HFFc6 (cell line): ENCODE measurements at places on chromosomes 2 and 18. TPM values are rescaled to one million over a fixed set of nuclear protein-coding genes. Genes with fewer than 3 reads are reported as not detected.

- no peak overlapping the region for H3K4me3 ChIP-seq
- no peak overlapping the region for H3K27ac ChIP-seq
- H3K36me3 ChIP-seq = no peaks in the 10 kb centered on the region; the same call in 1 of the 2 replicates
Measured at GRCh38 chr2:162731917-162732804, 106.4 kb downstream of the KCNH7 start.

GRCh38 chr2:39732482-39732881 lies 46.6 kb downstream of the THUMPD2 start:
- peaks cover 47% of the 10 kb centered on the region for H3K36me3 ChIP-seq
- no peak overlapping the region for H3K4me3 ChIP-seq
- H3K27ac ChIP-seq = no peak overlapping the region
- DNase-seq = no peak

DNA sequence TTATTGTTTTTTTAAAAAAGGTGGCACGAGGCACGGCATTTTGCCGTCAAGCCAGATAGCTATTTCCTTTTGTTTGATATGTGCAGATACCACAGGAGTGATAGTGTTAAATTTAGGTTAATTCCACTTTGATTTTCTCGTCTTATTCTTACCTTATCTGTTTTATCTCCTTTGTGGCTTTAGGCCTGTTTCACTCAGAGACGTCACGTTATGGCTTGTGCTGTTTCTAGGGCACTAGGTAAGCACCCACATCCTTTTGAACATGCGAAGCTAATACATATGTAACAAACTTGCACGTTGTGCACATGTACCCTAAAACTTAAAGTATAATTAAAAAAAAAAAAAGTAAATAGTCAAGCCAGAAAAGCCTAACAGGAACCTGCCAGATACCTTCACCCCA lies 57.8 kb downstream of the C18orf63 start:
- H3K4me3 ChIP-seq = no peak overlapping the region
- H3K36me3 ChIP-seq = no peaks in the 10 kb centered on the region
- H3K27me3 ChIP-seq = peaks cover 21% of the 10 kb centered on the region
- no peaks in the 10 kb centered on the region for H3K4me1 ChIP-seq

- H3K27me3 ChIP-seq = peaks cover 43% of the 10 kb centered on the region
- DNase-seq = no peak
- no peak overlapping the region for H3K4me3 ChIP-seq
- H3K36me3 ChIP-seq = no peaks in the 10 kb centered on the region
- peaks cover 7% of the 10 kb centered on the region for H3K4me1 ChIP-seq
- no peak overlapping the region for H3K27ac ChIP-seq
Measured at GRCh38 chr2:96882230-96882629, 12.3 kb upstream of the SEMA4C start.

The VSNL1 gene
- total RNA-seq = not detected in 3 replicates

The RPL31 gene
- total RNA-seq = 1,130 and 1,364 TPM in 2 replicates

DNA sequence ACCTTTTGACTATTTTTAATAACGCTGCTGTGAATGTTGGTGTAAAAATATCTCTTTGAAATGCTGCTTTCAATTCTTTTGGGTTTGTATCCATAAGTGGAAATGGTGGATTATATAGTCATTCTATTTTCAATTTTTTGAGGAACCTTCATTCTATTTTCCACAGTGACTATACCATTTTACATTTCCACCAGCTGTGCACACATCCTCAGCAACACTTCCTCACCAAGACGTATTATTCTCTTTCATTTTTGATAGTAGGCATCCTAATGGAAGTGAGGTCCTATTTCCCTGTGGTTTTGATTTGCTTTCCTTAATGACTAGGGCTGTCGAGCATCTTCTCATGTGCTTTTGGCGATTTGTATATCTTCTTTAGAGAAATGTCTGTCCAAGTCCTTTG lies 14.8 kb downstream of the CASP10 start:
- H3K36me3 ChIP-seq = 0 out of 2 replicates have a peak, but pooled peaks cover 8% of the 10 kb centered on the region
- H3K27ac ChIP-seq = no peak overlapping the region
- H3K27me3 ChIP-seq = no peaks in the 10 kb centered on the region; the same call in 1 of the 2 replicates
- H3K4me3 ChIP-seq = no peak overlapping the region
- no peak for DNase-seq

DNA sequence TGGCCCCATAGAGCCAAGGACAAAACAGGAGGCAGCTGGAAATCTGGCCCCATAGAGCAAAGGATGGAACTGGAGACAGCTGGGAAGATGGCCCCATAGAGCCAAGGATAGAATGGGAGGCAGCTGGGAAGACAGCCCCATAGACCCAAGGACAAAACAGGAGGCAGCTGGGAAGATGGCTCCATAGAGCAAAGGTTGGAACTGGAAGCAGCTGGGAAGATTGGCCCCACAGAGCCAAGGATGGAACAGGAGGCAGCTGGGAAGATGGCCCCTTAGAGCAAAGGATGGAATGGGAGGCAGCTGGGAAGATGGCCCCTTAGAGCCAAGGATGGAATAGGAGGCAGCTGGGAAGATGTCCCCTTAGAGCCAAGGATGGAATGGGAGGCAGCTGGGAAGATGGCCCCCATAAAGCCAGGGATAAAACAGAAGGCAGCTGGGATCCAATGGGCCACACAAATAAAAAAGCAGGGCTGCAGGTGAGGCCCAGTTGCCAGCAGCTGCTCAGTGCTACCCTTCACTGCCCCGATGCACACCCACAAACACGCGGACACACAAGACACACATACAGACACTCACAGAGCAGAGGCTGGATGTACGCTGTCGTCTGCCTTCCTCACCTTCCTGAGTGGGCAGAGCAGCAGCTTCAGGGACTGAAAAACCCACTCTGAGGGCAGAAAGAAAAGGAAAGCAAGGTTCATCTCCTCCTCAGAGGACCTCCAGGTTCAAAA lies 505.4 kb upstream of the MYT1L start:
- peaks cover 12% of the 10 kb centered on the region; the same call in 1 of the 2 replicates for H3K36me3 ChIP-seq
- no peaks in the 10 kb centered on the region for H3K4me1 ChIP-seq
- H3K27ac ChIP-seq = no peak overlapping the region
- H3K4me3 ChIP-seq = no peak overlapping the region

The NCKAP5 gene
- 0.10 and 3.8 TPM in 2 replicates for total RNA-seq

The ACTG2 gene
- 0.17 to 2.0 TPM (median 0.80 TPM) in 3 replicates for total RNA-seq

The TPO gene
- total RNA-seq = not detected in 3 replicates

The DNAH7 gene
- total RNA-seq = 0.13 to 0.18 TPM (median 0.18 TPM) in 3 replicates

The ABCG5 gene
- total RNA-seq = not detected in 3 replicates

- H3K36me3 ChIP-seq = no peaks in the 10 kb centered on the region
- peaks cover 40% of the 10 kb centered on the region for H3K27me3 ChIP-seq
- peaks cover 12% of the 10 kb centered on the region for H3K4me1 ChIP-seq
- H3K27ac ChIP-seq = no peak overlapping the region
- H3K4me3 ChIP-seq = no peak overlapping the region
Measured at GRCh38 chr2:70959851-70960832, 18.3 kb upstream of the ANKRD53 start.

The CENPA gene
- total RNA-seq = 6.9 to 16.4 TPM (median 13.9 TPM) in 3 replicates

DNA sequence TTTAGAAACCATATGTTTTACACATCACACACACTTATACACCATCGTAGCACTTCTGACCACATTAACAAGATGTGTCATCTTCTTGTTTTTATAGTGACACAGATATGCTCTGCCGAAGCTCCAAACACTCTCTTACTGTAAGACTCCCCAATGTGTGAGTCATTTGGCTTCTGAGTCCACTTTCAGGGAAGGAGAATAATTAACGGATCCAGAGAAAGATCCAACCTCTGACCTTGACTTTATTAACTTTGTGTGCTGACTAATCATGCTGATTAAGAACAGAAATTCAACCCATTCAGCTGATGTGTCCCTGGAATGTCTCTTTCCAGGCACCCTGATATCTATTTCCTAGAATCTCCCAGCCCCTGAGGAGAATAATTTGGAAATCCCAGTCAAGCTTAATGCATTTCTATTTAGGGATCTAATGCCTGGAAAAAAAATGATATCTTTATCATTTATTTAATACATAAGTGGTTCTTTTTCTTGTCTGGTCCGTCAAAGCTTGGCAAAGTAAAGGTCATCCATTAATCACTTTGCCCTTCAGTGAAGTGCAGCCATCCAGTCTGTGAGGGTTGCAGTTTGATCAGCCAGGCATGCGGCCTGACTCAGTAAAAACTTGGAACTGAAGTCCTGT lies 615.8 kb upstream of the SYT4 start:
- H3K27ac ChIP-seq = no peak overlapping the region
- peaks cover 2% of the 10 kb centered on the region; the same call in 1 of the 2 replicates for H3K27me3 ChIP-seq
- H3K36me3 ChIP-seq = no peaks in the 10 kb centered on the region
- H3K4me3 ChIP-seq = no peak overlapping the region
- peaks cover 7% of the 10 kb centered on the region; the same call in 1 of the 2 replicates for H3K4me1 ChIP-seq

DNA sequence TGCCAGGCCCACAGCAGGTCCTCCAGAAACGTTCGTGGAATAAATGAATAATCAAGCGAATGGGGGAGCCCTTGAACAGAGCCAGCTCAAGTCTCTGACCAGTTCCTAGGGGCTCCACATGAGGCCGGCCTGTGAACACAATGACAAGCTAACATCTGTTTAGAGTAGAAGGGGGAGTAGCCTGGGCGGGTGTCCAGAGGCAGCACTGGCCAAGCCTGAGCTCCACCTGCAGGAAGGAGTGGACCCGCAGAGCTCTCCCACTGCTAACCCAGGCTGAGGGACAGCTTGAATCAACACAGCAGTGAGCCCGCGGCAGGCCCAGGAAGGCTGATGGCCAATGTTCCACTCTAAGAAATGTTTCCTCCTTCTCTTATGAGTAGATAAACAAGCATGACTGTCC lies 234.8 kb upstream of the RAB6C start:
- DNase-seq = no peak
- H3K27ac ChIP-seq = no peak overlapping the region
- H3K4me1 ChIP-seq = no peaks in the 10 kb centered on the region
- peaks cover 2% of the 10 kb centered on the region; the same call in 1 of the 2 replicates for H3K27me3 ChIP-seq
- no peaks in the 10 kb centered on the region; the same call in 1 of the 2 replicates for H3K36me3 ChIP-seq

- DNase-seq = no peak
- peaks cover 25% of the 10 kb centered on the region for H3K4me1 ChIP-seq
- H3K36me3 ChIP-seq = peaks cover 10% of the 10 kb centered on the region; the same call in 1 of the 2 replicates
- peaks cover 3% of the 10 kb centered on the region; the same call in 1 of the 2 replicates for H3K27me3 ChIP-seq
- H3K4me3 ChIP-seq = peak overlapping the region; percentile 91
Measured at GRCh38 chr2:19987936-19988335, 2.0 kb downstream of the WDR35 start.

DNA sequence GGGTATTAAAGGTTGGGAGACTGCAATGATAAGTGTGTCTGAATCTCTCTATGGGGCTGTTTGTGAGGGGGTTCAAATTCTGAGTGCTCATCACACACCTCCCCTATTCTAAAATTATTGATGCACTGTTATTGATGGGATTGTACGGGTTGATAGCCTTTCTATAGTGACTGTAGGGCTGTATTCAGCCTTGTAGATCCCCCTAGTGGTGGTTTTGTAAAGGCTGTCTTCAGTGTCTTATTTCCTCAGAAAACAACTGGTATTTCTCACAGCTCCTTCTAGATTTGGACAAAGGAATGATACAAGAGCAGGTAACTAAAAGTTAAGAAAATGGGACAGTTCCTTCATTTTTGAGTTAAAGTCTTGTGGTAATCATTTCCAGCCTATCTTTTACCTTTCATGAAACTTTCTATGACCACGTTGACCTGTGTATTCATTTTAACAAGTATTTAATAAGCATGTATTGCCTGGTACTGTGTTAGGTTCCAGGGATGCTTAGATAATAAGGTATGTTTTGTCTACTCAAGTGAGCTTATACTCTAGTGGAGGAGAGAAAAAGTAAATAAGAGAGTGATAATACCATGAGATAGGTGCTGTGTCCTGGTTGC lies 21.2 kb downstream of the SMAD4 start:
- H3K27ac ChIP-seq = no peak overlapping the region
- no peak overlapping the region for H3K4me3 ChIP-seq
- peaks cover 9% of the 10 kb centered on the region for H3K36me3 ChIP-seq
- H3K4me1 ChIP-seq = peaks cover 13% of the 10 kb centered on the region

DNA sequence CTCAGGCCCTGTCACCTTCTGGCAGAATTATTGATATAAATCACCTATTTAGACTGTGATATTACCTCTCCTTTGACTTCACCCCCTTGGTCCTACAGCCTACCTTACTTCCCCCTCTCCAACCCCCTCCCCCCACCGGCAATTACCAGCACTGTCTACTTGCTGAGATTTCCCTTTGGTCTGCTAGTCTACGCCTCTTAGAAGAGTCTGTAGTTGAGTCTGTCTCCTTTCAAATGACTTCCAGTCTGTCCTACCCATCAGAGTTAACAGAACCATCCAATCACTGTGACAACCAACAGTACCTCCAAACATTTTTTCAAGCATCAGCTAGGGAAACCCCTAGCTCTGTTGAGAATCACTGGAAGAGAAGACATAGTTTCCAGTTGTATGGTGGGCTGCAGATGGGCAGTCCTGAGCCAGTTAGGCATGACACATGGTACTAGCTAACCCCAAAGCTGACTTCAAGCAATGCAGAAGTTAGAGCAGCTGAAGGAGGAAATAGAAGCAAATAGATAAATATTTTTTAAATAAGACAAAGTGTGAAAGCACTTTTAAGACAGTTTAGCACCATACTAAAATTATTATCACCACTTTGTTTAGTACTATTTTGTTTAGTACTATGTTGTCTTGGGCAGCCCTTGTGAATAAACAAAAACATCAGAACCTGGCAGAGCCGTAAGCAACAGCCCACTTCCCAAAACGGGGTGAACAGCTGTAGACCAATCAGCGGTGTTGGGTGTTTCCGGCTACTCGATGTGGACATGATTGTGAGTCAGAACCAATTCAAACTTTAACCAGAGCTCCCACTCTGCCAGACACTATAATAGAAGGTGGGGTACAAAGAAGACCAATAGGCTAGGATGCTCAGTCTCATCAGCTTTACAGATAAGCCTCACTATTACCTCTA lies 2.7 kb upstream of the ASNSD1 start:
- H3K27ac ChIP-seq = no peak overlapping the region
- H3K27me3 ChIP-seq = no peaks in the 10 kb centered on the region
- no peak for DNase-seq

The GALNT3 gene
- total RNA-seq = 0.21 to 1.2 TPM (median 0.50 TPM) in 3 replicates

- peaks cover 15% of the 10 kb centered on the region for H3K36me3 ChIP-seq
- H3K27ac ChIP-seq = no peak overlapping the region
- H3K27me3 ChIP-seq = no peaks in the 10 kb centered on the region
- H3K4me1 ChIP-seq = peaks cover 85% of the 10 kb centered on the region
Measured at GRCh38 chr2:12762337-12762736, 45.6 kb downstream of the TRIB2 start.

DNA sequence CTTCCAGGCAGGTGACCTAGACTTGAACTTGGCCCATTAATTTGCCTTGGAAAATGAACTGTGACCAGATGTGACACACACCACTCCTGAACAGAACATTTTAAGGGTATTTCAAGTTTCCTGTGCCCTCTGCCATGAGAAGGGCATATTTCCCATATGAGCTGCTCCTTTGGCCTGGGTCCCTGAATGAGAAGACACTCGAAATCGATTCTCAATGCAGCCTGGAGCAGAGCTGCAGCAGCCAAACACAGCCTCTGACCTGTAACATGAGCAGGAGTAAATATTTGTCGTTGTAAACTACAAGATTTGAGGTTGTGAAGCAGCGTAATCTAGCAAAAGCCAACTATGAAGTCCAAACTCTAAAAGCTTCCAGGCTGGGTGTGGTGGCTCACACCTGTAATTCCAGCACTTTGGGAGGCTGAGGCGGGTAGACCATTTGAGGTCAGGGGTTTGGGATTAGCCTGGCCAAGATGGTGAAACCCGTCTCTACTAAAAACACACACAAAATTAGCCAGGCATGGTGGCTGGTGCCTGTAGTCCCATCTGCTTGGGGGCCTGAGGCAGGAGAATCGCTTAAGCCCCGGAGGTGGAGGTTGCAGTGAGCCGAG lies 30.1 kb upstream of the SOS1 start:
- no peak for DNase-seq
- H3K4me3 ChIP-seq = no peak overlapping the region
- H3K27ac ChIP-seq = no peak overlapping the region
- peaks cover 4% of the 10 kb centered on the region; the same call in 1 of the 2 replicates for H3K27me3 ChIP-seq
- H3K36me3 ChIP-seq = no peaks in the 10 kb centered on the region

The CXXC1 gene
- 37.4 to 46.8 TPM (median 40.9 TPM) in 3 replicates for total RNA-seq
